ENCODE measurements at places on chromosomes 1 and 21. TPM values are rescaled to one million over a fixed set of nuclear protein-coding genes. Genes with fewer than 3 reads are reported as not detected.

DNA sequence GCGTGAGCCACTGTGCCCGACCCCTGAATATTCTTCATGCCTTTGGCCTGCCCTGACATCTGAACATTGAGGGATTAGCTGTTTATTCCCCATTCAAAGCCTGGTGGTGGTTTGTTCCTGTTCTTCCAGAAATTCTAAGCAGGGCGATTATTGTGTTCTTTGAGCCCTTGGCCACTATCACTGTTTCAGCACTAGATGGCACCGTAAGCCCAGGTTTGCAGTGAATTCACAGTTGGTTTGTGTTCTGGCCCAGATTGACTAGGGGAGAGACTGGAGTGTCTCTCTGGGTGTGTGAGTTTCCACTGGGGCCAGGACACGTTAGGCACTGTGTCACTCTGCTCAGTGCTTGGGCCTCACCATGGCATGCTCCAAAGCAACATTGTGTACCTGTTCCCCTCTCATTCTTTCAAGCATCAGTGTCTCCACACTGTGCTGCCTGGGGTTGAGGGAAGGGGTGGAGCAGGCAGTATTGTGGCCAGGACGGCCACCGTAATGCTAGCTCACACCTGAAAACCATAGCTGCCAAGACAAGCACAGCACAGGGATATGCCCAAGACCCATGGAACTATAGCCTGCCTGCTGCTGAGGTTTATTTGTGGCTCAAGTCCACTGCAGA lies 52.7 kb downstream of the PKN2 start:
- no peaks in the 10 kb centered on the region for H3K4me1 ChIP-seq
- no peak overlapping the region for H3K27ac ChIP-seq
- DNase-seq = no peak

DNA sequence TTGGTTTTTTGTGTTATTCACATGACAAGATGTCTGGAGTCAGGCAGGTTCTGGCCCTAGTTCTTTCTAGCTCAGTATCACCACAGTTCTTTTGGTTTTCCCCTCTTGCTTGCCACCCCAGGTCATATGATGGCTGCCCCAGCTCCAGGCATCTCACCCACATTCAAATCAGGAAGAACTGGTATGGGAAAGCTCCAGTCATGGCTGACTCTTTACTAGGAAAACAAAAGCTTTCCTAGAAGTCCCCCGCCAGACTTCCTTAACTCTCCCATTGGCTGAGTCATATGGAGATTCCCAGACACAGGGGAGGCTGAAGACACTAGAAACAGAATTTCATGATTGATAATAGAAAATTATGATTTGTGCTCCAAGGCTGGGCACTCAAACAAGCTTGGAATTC lies 22.1 kb upstream of the EYA3 start:
- no peak for DNase-seq
- no peak overlapping the region for H3K27ac ChIP-seq
- no peaks in the 10 kb centered on the region for H3K36me3 ChIP-seq

Gene PIGR
- polyA plus RNA-seq = 0.30 TPM

DNA sequence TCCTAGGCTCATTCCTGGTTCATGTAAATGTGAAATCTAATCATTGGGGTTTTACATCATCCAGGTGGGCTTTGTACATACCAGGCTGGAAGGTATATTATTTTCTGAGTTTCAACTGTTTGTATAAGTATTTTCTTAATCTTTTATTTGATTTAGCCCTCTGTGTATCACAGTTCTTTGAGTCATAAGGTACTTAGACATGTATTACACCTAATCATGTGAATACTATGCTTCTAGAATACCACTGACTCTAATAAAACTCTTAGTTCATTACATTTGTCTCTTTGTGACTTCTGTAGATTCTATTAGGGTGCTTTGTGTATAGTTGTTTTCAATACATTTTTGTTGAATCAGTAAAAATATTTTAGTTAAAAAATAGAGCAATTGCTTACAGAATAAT lies 92.8 kb downstream of the ZFYVE9 start:
- H3K4me3 ChIP-seq = no peak overlapping the region
- H3K27me3 ChIP-seq = no peaks in the 10 kb centered on the region
- no peaks in the 10 kb centered on the region for H3K36me3 ChIP-seq
- H3K4me1 ChIP-seq = no peaks in the 10 kb centered on the region
- DNase-seq = no peak

DNA sequence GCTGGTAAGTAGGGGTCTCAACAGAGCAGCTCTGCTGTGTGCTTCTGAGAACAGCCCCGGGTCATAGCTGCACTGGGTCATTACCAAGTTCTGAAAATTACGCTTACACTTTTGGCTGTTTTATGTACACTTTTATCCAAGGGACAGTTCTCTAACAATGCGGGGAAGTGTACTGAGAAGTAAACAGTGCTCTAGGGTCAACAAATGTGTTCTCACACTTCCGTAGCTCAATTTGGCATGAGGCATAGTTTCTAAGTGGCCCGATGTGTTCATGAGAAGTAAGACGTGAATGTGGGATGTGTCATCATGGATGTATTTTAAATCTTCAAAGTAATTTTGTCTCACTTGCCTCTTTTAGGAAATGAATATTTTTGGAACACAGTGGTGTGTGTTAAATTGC lies 10.9 kb upstream of the VAMP3 start:
- no peak overlapping the region for H3K4me3 ChIP-seq
- H3K4me1 ChIP-seq = no peaks in the 10 kb centered on the region
- no peak overlapping the region for H3K27ac ChIP-seq
- no peak for DNase-seq

- H3K36me3 ChIP-seq = no peaks in the 10 kb centered on the region
- H3K4me3 ChIP-seq = no peak overlapping the region
- peak overlapping the region; percentile 14 for H3K27ac ChIP-seq
- peaks cover 61% of the 10 kb centered on the region for H3K4me1 ChIP-seq
Measured at GRCh38 chr1:208154040-208154439, 90.1 kb downstream of the PLXNA2 start.

DNA sequence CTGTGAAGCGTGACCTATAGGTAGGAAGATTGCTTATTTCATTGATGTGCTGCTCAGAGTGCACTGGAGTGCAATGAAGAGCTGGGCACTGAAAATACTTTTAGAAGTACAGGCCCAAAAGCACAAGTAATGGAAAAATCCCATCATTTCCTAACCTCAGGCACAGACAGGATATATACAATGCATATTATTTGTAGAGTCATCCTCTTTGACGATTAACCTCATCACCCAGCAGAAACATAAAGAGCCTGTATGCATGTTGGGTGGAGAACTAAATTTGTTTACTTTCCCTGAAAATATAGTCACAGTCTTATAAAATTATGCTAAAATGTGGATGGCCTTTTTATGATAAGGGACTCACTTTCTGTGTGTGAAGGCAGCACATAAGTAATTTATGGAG lies 98.1 kb downstream of the TNNI3K start:
- H3K27me3 ChIP-seq = no peaks in the 10 kb centered on the region
- no peak overlapping the region for H3K27ac ChIP-seq
- H3K36me3 ChIP-seq = no peaks in the 10 kb centered on the region
- no peak for DNase-seq
- H3K4me1 ChIP-seq = no peaks in the 10 kb centered on the region
